ENCODE measurements at places on chromosomes 7 and 10.

DNA sequence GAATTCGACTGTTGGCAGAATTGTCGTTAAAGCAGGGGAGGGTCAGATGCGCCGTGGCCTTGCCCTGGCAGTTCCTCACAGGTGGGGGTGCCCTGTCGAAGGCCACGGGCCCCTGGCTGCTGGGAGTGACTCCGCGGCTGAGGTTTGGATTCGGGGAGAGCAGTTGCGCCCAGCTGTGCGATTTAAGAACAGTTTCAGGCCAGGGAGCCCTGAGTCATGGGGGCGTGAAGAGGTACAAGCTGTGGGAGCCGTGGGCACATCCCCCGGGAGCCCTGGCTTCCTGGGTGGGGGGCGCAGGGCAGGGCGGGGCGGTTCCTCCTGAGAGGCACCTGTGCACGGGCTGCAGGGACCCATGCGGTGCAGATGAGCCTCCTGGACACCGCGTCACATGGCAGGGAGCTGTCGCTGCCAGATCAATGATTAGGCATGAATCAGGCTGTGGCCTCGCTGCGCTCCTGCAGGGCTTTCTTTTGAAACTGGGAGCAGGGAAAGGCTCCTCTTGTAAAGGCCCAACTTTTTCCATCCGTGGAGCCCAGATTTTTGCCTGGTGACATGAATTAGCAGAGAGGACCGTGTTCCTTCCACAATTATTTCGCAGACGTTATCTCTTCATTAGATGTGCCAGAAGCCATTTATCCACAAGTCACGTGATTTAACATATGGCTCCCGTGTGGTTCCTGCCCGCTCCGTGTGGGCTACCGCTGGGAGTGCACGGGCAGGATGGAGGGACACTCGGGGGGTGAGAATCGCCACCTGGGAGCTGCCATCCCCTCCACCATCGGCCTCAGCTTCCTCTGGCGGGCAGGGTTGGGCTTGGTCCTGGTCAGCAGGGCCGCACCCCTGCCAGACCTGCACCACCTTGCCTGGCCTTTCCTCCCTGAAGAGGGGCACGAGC, 918 bp downstream of the PWWP2B start:
- no peak for DNase-seq

GRCh38 chr10:12221323-12222298, 25.6 kb downstream of the CDC123 start:
- DNase-seq, result no peak

- no peak for DNase-seq
Measured at GRCh38 chr7:87058744-87059524, 520 bp downstream of the ELAPOR2 start.

DNA sequence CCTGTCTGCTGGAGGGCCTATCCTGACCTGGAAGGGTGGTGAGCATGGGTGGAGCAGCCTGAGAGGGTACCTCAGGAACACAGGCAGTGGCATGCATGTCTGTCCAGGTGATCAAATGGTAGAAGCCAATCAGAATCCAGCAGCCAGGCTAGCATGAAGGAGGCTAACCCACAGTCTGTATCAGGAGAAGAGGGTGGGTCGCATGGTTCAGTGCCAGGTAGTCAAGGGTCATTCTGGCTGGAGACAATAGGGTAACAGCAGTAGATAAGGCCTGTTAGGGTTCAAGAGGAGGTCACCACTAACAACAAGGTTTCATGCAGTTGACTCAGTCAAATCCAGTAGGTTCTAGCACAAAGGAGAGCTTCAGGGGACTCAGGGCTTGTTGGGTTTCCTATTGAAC, 10.4 kb downstream of the ALDH18A1 start:
- DNase-seq, result no peak

- no peak for DNase-seq
Measured at GRCh38 chr10:43287056-43288007, 20.5 kb upstream of the RASGEF1A start.

GRCh38 chr10:46216836-46217751, 69.7 kb upstream of the ANTXRL start:
- DNase-seq, result no peak

GRCh38 chr7:95549818-95550529, 46.3 kb downstream of the PDK4 start:
- DNase-seq, result peak; percentile 31

DNA sequence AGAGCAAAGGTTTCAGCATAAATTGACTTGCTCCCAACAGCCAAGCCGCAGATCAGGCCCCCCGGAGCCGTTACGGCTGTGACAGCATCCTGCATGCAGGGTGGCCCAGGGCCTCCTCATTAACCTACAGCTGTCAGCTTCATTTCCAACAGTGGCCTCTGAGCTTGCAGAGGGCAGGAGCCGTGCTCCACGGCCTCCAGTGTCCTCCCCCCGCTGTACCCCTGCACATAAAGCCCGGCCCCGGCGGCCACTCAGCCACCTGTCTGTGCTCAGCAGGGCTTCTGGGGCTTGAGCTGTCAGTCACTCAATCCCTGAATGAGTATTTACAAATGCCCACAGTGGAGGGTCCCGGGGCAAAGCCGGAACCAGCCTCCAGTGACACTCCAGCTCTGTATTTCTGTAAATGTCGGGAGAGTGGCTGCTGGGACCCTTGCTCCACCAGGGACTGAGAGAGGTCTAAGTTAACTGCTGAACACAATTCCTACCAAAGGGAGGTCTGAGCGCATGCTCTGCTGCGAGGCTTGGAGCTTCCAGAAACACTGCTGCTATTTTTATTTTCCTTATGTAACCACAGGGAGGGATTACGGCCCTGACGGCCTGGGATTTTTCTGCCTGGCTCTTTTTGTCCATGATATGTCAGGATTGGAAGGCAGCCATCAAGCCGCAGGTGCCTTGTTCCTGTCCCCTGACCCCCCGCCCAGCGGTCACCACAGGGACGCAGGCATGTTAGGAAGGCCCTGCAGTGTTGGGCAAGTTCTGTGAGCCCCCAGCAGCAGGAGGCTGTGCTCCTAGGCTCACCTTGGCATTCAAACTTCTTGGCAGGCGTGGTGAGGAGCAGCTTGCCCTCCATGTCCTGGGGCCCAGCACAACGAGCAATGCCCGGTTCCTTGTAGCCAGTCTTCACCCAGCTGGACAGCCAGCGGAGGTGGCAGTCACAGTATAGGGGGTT, 165.0 kb downstream of the SLIT1 start:
- peak; percentile 3 for DNase-seq

DNA sequence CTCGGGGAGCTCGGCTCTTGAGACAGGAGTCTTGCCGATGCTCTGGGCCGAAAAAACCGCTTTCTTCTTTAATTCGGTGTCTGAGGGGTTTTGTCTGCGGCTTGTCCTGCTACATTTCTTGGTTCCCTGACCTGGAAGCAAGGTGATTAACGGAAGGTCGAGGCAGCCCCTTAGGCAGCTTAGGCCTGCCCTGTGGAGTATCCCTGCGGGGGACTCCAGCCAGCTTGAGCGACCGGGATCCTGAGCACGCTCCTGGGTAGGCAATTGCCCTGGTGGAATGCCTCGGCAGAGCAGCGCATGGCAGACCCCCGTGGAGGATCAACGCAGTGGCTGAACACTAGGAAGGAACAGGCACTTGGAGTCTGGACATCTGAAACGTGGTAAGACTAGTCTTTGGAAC, 30.5 kb upstream of the GHITM start:
- DNase-seq, result no peak

- DNase-seq, result no peak
Measured at GRCh38 chr10:104016661-104017060, 49.7 kb downstream of the SLK start.

GRCh38 chr7:76409537-76409936, at the start of gene SSC4D:
TSS of gene SSC4D (minus strand) at chr7:76409697. CDS start at chr7:76404439, 5,258 bp downstream.
- no peak for DNase-seq

- DNase-seq, result no peak
Measured at GRCh38 chr10:85464336-85464735, 902.3 kb downstream of the GRID1 start.

DNA sequence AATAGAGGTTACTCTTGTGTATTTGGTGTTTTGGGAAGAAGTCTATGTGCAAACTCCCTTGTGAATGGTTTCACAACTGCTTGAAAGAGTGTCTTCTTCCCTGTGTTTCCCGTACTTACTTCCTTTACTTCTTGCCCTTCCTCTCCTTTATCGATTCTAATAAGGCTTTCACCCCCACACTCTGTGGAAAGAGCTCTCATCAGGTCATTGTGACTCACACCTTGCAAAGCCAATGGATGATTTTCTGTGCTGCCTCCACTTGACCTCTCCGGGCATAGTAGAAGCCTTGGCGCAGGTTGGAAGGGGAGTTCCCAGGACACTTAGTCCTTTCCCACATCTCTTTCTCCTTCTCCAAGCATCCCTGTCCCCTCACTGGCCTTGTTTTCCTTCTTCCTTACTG, 6.2 kb upstream of the TSPAN15 start:
- no peak for DNase-seq

GRCh38 chr7:2932402-2933251, 88.5 kb upstream of the GNA12 start:
- no peak for DNase-seq

DNA sequence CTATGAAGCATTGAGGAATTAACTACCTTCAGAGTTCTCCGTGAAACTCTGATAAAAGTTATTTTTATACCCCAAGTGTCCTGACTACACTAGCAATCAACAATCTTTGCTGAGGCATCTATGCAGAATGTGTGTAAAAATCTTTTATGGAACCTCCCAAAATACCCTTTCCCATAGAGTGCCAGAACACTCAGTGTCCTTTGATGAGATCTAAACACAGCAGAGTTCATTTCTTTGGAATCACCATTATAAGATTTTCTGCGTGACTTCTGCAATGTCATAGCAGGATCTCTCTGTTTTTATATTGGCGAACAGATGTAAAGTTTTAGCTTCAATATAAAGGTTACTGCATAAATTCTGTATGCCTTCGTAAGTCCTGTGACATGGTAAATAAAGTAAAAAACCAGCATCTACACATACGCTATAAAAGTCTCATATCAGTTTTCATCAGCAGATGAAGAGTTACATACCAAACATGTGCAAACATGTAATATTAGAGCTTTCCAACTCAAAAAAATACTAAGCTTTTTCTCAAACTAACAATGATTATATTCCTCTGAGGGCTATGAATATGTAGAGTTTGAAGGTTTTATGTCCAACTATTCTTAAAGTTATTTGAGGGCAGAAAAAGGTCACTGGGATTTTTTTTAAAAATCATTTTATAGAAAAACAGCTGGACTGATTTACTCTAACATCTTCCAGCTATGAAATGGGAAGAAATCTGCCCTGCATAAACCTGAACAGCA, 67.2 kb downstream of the SKIDA1 start:
- no peak for DNase-seq

GRCh38 chr10:4546500-4546899, 279.5 kb upstream of the AKR1E2 start:
- DNase-seq, result no peak

- DNase-seq, result no peak
Measured at GRCh38 chr10:115971921-115972320, 301.1 kb downstream of the GFRA1 start.

DNA sequence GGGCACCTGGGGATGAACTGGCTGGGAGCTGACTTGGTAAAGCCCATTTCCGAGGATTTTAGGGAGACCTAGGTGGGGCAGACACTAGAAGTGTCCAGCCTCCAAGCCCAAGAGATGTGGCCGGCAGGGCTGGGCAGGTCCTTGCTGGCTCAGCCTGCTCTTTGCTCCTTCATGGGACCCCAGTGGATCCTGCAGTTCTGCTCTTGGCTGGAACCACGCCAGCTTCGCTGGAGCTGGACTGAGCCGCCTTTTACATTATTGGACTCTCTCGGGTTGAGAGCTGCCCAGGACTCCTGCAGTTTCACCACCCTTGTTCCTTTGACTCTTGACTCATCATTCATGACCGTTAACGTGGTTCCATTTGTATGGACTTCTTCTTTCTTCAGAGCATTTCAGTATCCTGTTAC, 5.7 kb downstream of the PPIF start:
- no peak for DNase-seq

- DNase-seq, result no peak
Measured at GRCh38 chr10:52659085-52659484, 113.5 kb downstream of the MBL2 start.

GRCh38 chr7:151992375-151992774, 33.1 kb upstream of the GALNT11 start:
- peak; percentile 61 for DNase-seq

- DNase-seq, result no peak
Measured at GRCh38 chr7:128986609-128987008, 48.9 kb downstream of the IRF5 start.

DNA sequence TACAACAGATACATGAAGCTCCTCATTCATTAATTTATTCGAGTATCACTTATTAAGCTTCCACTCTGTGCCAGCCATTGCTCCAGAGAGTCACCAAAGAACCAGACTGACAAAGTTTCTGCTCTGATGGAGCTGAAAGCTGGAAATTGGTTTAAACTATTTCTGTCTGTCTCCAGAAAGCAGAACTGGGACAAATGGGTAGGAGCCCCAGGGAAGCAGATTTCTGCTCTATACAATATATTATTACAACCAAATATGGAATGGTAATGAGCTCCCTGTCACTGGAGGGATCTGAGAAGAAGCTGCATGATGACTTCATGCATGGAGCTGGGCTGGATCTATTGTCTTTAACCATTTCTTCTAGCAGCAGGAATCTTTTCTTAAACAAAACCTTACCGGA, 165.4 kb upstream of the ADO start:
- no peak for DNase-seq

- no peak for DNase-seq
Measured at GRCh38 chr7:47479821-47480575, 101.9 kb downstream of the TNS3 start.

DNA sequence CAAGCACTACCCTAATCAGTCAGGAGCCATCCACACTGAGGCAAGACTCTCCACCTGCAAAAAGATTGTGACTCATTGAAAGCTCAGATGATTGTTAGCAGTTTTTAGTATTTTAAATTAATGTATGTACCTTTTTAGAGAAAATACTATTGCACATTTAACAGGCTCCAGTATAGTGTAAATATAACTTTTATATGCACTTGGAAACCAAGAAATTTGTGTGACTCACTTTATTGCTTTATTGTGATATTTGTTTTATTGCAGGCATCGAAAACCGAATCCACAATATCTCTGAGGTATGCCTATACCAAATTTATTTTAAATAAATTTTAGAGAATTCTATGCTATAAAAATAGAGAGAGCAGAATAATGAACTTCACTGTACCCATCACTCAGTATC, 122.0 kb downstream of the TEX36 start:
- no peak for DNase-seq

DNA sequence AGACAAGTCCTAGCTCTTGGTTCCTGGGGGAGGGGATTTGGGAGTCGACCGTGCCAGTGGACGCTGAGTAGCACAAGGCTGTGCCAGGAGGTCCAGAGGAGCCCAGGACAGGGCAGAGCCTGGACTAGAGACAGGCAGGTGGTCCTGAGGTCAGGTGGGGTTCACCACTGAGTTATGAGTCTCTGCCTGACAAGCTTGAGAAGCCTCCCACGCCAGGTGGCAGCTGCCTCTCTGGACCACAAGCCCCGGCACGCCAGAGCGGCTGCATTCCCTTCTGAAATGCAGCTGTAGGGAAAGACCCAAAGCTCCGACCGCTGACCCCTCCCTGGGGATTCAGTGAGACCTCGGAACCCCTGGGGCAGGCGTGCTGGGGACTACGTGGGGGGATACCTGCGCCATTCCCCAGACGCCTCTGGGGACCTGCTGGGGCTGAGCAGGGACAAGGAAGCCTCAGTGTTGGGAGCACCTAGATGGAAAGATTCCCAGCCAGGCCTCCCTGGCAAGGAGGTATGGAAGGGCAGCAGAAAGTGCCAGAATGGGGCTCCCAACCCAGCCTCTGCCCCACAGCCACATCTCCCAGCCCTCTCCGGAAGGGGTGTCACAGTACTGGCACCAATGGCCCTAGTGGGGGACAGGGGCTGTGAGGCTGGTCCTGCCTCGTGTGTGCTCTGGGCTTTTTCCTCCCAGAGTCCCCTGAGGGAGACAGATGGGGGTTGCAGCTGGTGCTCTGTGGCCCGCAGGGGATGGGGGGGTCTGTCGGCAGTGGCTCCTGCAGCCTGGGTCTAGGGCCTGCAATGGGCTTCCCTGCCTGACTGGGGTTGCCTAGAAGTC, 29.0 kb downstream of the PDGFA start:
- no peak for DNase-seq
